COLO829 (cell line): ENCODE measurements at places on chromosomes 2 and 18.
A peak's percentile ranks its signal among the peaks of the same experiment; 100 is the strongest.

DNA sequence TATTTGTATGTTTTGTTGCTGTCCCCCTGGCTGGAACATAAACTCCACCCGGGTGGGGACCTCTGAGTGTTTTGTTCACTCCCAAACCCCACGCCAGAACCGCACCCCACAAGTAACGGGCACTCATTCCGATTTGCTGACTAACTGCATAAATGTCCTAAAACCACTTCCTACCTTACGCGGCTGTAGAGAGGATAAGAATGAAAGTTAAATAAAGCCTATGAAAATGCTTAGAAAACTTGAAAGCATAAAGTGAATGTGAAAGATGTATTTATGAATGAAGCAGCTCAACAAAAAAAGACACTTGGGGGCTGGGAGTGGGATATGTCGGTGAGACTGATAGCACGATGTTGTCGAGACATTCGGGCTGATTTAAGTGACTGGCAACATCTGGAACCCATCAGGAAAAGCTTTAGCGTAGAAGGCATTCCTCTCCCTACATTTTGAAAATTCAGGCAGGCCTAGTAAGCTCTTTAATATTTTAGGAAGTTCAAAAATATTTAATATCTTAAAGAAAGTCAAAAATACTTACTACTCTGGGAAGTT is 206.7 kb downstream of the SH3RF3 start:
- no peak for DNase-seq

- no peak for DNase-seq
These were observed 66.5 kb downstream of the BOLA3 start for GRCh38 chr2:74081030-74081762.

GRCh38 chr2:66536997-66537396 is 102.1 kb downstream of the MEIS1 start:
- DNase-seq = no peak

- DNase-seq = no peak
These were observed 3.1 kb upstream of the SEH1L start for GRCh38 chr18:12944709-12945108.

DNA sequence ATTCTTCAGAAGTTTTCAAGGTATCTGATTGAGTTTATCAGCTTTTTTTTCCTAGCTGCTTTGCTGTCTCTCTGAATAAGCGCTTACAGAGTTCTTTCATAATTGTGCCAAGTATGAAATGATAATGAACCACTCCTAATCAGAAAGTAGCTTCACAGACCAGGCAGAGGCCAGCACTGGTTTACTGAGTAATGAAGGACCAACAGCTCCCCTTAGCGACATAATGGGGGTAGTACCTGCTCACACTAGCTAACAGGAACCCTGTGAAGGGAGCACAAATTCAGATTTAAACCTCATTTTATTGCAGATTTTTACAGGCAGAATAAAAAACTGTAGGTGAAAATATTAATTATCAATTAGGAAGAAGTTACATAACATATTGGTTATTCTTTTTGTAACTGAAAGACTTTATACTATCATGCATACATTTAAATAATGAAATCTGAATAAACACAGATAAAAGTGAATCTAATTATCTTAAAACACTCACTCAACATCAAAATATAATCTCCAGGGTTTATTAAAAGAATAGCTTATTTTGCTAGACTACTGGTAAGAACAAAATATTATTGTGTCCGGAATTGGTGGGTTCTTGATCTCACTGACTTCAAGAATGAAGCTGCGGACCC is 53.7 kb upstream of the LRRC30 start:
- peak; percentile 67 for DNase-seq

DNA sequence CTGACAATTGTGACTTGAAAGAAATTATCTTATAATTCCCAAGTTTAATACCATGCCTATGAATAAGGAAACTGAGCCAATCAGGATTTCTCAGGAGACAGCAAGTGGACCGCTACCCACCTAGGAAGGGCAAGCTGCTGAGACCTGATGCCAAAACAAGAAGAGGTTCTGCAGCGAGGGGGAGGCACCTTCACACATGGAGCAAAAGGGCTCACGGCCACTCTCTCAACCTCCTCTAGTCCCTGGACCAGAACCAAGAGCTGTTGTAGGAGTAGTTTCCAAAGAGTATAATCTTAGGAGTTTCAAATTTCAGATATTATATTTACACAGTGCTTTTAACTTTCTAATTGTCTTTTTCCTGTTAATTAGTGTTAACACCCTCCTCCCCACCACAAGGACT is 154.7 kb upstream of the ETAA1 start:
- DNase-seq = no peak

DNA sequence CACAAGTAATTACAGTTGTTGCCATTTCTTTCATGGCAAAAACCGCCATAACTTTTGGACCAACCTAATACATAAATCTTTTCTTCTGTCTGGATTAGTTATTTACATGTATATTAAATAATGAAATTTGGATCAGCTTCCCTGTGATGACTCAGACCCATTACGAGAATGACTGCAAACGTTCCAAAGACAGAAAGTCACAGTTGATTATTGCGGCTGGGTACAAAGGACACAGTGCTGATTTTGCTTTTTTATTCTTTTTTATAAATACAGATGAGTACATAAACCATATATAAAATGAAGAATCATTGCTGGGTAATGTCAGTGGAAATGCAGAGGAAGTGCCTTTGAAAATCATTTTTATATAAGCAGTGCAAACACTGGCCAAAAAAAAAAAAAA is 126.2 kb downstream of the TWIST2 start:
- DNase-seq = no peak

DNA sequence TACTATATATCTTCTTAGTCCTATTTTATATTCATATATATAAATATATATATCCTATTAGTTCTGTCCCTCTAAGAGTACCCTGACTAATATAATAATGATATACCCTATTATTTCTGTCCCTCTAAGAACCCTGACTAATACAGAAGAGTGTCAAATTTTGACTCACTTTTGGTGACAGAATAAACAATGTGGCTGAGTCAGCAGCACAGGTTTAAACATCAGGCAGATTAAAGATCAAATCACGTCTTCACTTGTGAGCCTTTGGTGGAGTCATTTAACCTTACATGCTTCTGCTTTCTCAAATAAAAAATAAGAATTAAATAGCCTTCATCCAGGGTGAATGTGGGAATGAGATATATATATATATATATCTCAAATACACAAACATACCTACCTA is 615.9 kb upstream of the GCFC2 start:
- DNase-seq = no peak

DNA sequence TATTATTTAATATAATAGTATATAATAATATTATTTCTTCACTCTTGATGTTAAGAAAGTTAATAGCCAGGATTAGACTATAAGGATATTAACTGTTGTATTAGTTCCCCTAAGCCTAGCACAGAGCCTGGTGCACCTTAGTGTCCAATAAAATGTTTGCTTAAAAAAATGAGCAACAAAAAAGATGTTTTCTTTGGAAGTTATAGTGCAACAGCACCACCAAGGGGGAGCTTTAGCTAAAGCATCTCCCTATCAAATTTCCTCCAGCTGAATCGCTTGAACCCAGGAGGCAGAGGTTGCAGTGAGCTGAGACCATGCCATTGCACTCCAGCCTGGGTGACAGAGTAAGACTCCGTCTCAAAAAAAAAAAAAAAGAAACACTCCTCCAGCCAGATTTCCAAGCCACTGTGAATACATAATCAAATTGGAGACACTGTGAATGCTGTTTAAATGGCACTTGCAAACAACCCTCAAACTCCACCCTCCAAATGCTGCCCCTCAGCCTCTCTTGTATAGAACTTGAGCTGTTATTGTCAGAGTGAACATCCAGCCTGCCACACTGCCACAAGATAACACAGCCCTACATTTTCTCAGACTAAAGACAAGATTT is 221.9 kb downstream of the DYM start:
- DNase-seq = peak; percentile 4

DNA sequence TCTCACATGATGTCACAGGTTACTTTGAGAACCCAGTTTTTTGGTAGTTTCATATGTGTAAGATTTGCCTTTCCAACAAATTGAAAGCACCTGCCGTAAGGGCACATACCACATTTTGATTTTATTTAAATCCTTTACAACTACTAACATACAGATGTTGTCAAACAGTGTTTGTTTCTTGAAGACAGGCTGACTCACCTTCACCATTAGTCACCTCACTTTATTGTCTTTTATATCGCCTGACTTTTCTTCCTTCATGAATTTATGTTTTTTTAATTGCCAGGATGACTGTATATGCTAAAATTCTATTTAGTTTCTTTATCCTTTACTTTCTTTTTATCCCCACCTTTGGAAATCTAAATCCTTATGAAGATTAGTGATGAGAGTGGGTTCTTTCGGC is 886.7 kb downstream of the SUCLG1 start:
- no peak for DNase-seq

GRCh38 chr2:112685271-112685884 is 35.4 kb upstream of the NT5DC4 start:
- DNase-seq = no peak

DNA sequence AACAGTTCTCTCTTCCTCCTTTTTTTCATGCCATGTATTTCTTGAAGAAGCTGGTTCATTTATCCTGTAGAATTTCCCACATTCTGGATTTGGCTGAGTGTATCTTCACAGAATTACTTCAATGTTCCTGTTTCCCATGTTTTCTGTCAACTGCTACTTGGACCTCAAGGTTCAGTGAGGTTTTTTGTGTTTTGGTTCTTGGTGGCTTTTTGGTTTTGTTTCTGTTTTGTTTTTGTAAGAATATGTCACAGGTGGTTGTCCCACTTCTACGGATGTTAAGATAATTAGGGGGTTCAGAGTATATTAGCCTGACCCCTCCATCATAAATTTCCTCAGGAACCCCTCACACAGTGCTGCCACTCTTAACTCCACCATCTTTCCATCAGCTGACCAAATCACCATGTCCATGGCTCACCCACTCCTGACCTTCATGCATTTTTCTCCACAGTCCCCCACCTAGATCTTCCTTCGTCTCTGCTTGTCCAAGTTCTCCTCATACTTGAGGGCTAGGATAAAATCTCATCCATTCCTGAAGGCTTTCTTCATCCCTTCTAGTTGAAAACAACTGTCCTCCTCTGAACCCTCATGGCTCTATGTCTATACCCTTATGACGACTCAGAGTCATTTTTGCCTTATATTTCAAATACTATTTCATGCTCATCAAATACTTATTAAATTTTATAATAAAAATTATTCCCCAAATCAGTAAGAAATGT is 40.4 kb downstream of the PLEKHM3 start:
- no peak for DNase-seq

GRCh38 chr2:9326975-9327374 is 96.4 kb downstream of the ITGB1BP1 start:
- no peak for DNase-seq

DNA sequence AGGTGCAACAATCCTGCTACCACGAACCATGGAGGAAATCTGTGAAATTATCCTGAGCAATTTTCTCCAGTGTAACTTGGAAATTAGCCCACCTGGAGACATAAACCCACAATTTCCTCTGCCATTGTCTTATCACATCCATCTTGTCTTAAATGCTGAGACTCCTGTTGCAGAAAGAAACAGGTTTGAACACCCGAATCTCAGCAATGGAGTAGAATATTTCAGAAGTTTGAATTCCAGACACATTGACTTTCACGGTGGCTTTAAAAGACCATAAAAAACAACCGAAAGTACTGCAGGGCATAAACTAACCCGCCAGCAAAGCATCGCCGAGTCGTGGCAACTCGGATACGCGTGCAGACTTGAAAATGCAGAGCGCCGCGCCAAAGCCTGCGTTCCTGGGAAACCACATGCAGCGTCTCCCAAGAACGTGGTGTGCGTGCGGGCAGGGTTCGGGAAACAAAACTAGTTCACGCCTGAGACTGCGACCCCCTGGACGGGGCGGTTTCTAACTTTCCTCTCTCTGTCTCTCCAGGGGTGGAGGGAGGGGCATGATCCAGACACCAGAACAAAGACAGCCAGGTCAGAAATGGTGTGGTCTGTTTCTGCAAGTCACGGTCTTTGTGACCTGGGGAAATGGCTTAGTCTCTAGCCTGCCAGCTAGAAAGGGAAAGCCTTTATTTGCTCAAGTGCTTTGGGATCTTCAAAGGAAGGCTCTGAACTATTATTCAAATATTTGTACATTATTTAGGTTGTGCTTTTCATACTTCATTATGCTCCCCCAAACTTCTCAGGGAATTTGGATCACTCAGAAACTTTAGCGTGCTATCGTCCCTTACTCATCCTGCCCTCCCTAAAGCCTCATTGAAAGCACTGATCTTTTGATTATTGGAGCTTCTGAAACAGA is 26.9 kb upstream of the KCTD1 start:
- DNase-seq = peak; percentile 13
